ENCODE measurements at places on chromosomes 5 and 9.

DNA sequence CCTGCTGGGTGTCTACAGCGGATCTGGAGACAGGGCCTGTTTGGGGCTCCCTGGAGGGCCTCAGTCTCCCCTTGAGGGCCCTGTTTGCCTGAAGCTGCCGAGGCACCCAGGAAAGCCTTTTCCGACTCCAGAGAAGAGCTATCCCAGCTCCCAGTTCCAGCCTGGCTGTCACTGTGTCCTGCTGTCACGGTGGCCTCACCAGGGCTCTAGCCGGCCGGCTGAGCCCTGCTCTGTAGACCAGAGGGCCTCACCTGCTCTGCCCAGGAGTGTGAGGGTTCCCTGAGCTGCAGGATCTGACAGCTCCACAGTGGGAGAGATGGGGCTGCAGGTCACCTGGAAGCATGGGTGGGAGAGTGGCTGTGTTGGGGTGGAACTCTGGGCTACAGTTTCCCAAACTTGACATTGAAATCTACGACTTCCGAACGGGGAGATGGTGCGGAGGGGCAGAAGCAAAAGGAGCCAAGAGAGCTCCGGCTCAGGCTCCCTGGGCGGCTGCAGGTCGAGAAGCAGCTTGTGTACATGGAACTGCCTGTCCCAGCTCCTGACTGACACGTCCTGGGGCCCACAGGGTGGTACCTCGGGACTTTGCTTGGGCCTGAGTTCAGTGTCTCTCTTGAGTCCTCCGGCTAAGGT, 94.9 kb downstream of the CACNA1B start:
- no peak for DNase-seq

- DNase-seq = peak; percentile 69
Observed at GRCh38 chr9:71647094-71647591, 121.2 kb downstream of the CEMIP2 start.

DNA sequence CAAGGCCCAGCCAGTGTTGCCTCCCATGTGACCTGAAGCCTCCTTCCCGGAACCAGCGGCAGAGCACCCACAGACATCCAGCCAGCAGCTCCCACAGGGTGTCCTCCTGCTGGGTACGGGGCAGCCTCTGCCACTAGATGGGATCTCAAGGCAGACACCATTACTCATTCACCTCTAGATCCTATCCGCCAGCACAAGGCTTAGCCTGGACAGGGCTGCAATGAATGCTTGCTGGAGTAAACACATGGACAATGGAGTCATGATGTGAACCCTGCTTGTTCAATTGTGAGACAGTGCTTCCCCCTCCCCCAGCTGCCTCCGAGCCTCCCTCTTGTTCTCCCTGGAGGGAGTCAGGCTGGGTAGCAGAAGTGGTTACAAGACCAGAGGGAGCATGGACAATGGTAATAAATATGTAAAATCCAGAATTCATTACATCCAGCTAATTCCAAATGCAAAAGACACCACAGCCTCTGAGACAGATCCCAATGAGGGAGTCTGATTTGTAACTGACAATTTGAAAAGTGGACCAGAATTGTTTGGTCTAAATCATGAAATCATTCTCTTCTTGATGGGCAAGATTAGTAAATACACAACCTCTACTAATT, 132.0 kb downstream of the CRB2 start:
- no peak for DNase-seq

GRCh38 chr9:109560470-109561132, 62.5 kb upstream of the PTPN3 start:
- no peak for DNase-seq

DNA sequence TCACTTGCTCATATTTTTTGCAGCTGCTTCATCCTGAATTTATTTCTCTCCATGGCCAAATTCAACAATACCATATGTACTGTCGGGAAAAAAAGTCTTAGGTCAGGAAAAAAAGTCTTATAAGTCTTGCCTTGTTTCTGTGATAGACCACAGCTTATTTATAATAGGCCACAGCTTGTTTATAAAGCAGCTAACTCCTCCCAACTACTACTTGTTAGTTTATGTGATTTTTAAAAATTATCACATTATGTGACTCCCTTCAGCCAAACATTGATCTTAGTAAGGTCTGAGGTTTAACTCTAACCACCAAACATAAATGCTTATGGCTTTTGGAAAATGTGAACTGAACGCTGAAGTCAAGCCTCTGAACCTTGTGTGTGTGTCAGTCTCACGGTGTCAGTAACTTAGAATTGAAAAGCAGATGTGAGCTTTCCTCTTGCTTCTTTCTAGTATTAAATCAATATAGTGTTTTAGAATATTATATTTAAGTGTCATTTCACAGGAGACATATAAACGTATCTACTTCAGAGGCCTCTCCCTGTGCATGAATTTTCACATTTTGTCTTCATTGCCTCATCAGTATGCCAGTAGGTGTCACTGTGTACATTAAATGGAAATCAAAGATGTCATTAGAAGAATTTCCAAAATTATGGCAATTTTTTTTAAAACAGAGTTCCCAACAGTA, 51.3 kb downstream of the SNX24 start:
- peak; percentile 68 for DNase-seq

DNA sequence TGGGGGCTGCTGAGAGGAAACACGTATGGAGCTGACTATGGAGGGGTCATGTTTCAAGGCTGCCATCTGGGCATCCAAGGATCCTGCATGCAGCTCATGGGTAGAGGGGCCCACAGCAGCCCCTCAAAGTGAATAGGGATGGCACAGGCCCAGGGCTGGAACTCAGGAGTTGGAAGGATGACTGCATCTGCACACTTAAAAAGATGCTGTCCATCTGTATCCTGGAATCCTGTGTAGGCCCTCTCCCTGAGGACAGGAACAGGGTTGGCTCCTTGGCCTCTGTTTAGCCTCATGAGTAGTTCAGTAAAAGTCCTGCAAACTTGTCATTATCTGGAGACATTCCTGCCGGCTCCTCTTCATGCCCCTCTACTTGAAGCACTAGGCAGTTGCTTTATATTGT, 4.0 kb downstream of the BNIP1 start:
- no peak for DNase-seq

DNA sequence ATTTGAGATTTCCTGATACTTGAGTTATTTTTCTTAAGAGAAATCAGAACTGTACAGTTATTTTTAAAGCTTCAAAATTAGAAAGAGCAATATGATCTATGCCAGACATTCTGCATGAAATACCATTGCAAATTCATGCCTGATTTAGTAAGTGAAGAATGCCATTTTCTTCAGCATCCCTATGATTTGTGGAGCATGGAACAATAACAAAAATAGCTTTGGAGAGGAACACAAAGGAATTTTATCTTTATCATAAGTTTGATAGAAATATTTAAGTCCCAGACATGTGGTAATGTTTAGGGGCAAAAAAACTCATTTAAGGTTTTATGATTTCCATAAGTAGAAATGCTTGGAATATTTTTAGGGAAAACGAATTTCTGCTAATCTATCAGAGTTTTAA, 1863.4 kb downstream of the EFNA5 start:
- DNase-seq = peak; percentile 24

DNA sequence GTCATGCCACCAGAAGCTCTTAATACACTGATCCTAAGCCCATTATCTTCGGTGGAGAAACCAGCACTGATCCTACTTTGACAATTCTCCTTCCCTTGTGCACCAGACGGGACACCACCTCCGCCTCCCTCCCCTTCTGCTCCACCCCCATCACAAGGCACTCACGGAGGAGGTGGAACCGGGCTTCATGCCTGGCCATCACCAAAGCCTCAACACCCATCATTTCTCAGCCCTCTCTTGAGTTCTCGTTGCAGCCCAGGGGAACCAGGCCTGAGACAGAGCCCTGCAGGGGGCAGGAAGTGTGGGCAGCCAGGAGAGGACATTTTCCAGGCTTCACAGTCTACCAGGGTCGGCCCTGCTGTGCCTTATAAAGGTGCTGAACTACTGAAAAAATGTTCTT, 160.5 kb downstream of the GOLPH3 start:
- DNase-seq = no peak

GRCh38 chr5:76412511-76412910, 9.4 kb downstream of the IQGAP2 start:
- no peak for DNase-seq

- DNase-seq = no peak
Observed at GRCh38 chr5:151328734-151329133, 18.6 kb downstream of the SLC36A2 start.

DNA sequence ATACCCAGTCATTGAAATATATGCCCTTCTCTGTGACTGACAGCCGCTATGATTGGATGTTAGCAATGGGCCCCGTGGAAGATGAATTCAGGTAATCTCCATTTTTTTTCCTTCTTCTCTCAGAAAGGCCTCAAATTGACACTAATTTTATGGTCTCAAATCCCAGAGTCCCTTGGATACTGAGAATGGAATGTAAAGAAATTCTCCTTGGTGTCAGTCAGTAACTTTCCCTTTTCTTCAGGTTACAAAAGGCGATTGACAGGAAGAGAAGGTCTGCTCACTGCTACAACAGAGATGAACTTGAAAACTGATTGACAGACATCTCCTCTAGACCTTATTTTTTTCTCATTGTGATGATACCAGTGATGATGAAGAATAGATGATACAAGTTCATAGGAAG, 748.3 kb downstream of the MAT2B start:
- no peak for DNase-seq

- peak; percentile 42 for DNase-seq
Observed at GRCh38 chr5:169222934-169223594, 77.9 kb downstream of the SLIT3 start.

- no peak for DNase-seq
Observed at GRCh38 chr5:12861886-12862654, 957.8 kb upstream of the CTNND2 start.

DNA sequence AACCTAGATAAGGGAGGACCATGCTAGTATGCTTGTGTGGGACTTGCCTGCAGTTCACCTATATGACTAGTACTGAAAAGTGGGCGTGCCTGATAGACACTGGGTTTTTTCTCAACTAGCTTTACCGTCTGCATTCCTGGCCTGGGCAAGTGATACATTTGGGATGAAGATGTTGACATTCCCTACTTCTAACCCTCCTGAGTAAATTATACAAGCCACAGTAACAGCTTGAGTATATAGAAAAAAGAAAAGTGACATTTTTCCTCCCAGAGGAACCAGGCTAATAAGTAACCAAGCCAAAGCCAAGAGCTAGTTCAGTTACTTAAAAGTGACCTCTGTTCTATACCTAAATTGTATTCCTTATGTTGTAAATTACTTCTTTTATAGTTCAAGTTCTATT, 153.8 kb upstream of the CYLC2 start:
- no peak for DNase-seq

- DNase-seq = no peak
Observed at GRCh38 chr9:128068386-128069205, 564 bp downstream of the SLC25A25 start.

DNA sequence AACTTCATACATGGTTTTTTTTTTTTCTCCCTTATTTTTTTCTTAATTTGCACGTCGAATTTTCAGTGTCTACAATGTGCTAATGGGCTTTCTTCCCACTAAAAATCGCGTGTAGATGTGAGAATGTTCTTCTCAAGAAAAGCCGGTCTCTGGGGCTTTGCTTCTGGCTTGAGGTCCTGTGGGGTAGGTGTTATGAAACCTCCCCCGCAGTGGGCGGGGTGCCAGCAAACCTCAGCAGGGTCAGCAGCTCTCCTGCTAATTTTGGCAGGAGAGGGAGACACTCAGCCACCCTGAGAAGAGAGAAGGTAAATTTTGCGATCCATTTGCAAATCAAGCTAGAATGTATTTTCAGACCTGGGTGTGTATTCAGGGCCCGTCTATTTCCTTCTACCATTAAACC, 59.9 kb downstream of the NPR3 start:
- DNase-seq = no peak

DNA sequence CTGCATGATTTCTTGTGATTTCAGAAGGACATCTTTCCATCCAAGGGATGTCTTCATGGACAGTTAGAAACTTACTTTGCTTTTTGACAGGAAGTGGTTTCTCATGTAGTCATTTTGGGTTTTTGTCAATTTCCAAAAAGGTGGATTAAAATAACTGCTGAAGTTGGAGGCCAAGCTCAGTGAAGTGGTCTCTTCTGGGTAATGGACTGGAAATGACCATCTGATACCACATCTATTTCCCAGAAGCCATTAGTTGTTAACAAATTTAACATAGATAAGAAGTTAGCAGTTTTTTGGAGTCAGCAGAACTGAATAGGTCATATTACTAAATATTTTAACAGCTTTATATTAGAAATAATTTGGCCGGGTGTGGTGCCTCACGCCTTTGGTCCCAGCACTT, 86.2 kb upstream of the MYO10 start:
- DNase-seq = no peak

DNA sequence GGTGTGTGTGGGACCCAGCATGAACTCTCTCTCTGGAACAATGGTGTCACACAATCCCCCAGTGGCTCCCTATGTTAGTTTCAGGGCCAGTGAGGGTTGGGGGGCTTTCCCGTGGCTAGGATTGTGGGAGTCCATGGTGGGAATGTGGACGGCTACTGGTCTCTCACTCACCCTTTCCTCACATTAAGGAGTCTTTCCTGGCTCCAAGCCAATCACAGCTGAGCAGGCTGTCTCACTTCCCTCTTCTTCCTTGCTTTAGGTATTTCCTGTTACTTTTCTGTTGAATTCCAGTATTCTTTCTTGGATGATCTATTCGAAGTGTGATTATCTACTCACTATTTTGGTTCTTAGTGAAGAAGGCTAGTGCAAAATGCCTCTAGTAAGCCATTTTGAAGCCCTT, 324.4 kb upstream of the MPDZ start:
- DNase-seq = no peak

GRCh38 chr9:97980479-97980803, 2.7 kb upstream of the ANP32B start:
- peak; percentile 64 for DNase-seq
